ENCODE measurements at places on chromosomes 5 and 9.

DNA sequence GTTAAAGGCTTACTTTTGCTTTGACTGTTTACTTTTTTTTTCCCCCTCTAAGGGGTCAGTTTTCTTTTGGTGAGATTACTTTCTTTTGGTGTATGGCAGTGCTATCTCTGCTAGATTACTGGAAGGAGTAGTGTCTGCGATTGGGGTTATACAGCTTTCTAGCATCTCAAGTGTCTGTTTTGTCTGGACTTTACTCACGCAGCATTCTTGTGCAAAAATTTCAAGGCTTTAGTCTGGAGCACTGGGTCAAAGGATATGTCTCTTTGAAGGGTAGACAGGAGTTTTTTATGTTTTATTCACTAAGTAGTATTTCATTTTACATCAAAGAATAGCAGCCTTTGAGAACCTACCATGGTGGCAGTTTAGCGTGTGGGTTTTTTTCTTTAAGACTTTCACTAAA lies 52.6 kb downstream of the NDUFS4 start:
- no peak for DNase-seq

- DNase-seq = no peak
These were observed 1636.5 kb upstream of the C9orf72 start for GRCh38 chr9:29209748-29210291.

DNA sequence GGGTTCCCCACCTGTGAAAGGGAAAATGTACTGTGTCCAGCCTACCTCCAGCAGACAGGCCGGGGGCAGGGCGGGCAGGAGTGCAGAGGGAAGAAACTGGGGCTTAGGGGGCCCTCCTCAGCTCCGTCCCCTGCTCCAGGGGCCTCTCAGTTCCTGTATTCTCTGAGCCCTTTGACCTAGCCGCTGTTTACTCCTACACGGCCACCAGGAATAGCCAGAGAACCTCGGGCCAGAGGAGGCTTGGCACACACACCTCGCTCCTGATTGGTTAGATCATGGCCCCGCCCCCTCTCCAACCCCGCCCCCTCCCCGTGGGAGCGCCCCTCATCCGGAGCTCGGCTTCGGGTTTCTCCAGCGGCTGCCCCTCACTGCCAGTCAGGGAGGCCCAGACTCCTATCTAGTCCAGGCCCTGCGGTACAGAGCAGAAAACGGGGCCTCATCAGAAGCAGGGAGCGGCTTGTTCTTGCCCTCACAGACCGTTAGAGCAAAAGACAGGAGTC lies 2.2 kb downstream of the ST6GALNAC6 start:
- no peak for DNase-seq

DNA sequence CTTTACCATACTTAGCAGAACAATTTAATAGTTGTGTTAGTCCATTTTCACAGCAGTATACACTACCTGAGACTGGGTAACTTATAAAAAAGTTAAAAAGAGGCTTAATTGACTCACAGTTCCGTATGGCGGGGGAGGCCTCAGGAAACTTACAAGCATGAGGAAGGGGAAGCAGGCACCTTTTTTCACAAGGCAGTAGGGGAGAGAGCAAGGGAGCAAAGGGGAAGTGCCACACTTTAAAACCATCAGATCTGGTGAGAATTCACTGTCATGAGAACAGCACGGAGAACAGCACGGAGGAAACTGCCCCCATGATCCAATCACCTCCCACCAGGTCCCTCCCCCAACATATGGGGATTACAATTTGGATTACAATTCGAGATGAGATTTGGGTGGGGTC lies 269.9 kb downstream of the MTRR start:
- DNase-seq = no peak

GRCh38 chr5:37553720-37554404 lies 174.7 kb downstream of the WDR70 start:
- DNase-seq = no peak

- DNase-seq = no peak
These were observed 47.0 kb upstream of the EXOC3 start for GRCh38 chr5:395921-396530.

- DNase-seq = no peak
These were observed 1.4 kb downstream of the NRG2 start for GRCh38 chr5:140041492-140042392.

GRCh38 chr5:159982421-159983173 lies 26.3 kb upstream of the TTC1 start:
- no peak for DNase-seq

DNA sequence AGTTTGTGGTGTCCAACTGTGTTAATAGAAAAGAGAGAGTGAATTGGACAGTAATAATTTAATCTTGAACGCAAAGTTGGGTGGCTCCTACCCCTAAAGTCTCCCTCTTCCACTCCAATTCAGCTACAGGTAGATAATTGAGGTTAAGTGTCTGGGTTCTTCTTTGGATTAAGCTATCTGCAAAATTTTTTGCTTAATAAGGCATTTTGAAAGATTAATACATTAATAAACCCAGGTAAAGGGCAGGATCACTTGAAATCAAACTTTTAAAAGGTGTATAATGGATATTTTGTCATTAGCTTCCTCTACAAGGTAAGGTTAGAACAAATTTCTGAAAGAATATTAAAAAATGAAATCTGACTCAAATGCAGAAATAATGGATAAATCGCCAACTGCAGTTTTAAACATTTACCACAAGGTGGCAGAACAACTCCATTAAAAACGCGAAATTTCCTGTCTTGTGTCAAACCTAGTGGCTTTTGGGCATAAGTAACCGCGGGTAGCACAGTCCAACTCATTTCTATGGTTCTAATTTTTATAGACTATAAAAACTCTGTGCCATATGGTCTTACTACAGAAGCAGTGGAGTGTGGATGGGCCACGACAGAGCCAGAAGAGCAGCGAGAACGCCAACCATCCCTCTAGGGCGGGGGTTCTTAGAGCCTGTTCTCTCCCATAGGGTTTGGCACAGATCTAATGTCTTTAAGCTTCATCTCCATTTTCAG lies 276.5 kb downstream of the ARHGEF28 start:
- no peak for DNase-seq

- DNase-seq = no peak
These were observed 20.5 kb downstream of the TGFBR1 start for GRCh38 chr9:99125446-99125845.

GRCh38 chr9:87069690-87070089 lies 122.4 kb upstream of the GAS1 start:
- DNase-seq = no peak

GRCh38 chr5:172802567-172803176 lies 31.4 kb upstream of the ERGIC1 start:
- no peak for DNase-seq

DNA sequence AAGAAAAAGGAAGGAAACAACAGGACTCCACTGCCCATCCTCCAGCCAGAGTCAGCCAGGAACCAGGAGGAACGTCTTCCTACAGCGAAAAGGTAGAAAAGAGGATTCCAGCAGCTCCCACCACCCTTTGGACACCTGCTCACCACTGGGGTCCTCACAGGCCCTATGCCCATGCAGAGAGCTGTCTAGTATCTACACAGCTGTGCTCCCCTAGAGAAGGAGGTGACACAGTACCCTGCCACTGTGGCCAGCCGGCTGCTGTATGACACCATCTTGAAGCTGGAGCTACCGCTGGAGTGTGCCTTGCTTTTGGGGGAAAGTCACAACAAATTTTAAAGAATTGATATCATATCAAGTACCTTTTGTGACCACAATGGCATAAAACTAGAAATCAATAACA lies 92.6 kb downstream of the GTF3C4 start:
- no peak for DNase-seq

DNA sequence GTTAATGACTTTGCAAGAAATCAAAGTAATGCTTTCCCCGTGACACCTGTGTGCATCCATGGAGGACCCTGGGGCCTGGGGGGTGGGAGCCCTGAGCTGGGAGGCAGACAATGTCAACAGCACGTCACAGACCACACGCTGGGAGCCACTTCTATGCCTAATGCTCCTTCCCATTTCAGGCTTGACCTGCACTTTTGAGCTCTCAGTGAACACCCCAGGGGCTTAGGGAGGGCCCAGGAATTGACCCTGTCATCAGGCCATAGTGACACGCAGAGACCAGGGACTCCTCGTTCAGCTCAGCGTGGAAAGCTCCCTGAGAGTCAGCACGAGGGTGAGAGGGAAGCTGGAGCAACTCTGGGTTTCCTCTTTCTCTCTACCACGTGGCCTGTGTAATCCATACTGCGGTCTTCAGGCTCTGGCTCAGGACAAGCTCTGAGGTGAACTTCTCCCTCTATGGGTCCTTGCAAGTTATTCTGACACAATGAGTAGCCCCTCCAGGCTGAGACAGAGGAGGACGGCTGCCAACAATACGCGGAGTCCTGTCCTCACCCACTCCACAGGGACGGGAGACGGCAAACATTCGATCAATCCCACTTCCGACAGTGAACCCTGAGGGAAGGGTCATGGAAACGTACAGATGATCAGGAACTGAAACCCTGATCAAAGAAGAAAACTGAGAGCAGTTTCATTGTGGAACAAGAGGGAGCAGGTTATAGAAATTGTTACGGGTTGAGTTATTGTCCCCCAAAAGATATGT lies 130.8 kb upstream of the IRX4 start:
- DNase-seq = no peak

GRCh38 chr5:2754581-2755075 lies 3.2 kb upstream of the IRX2 start:
- no peak for DNase-seq

- DNase-seq = no peak
These were observed 758 bp upstream of the PDCD1LG2 start for GRCh38 chr9:5509573-5509972.

All from stimulated activated CD4-positive, alpha-beta T cell treated with anti-CD3 and anti-CD28 coated beads, TNF-alpha, amount 100 ng/mL, for 1 hour (primary cell).